Pulmonary artery endothelial cell (primary cell): ENCODE measurements at places on chromosomes 6 and 20.

DNA sequence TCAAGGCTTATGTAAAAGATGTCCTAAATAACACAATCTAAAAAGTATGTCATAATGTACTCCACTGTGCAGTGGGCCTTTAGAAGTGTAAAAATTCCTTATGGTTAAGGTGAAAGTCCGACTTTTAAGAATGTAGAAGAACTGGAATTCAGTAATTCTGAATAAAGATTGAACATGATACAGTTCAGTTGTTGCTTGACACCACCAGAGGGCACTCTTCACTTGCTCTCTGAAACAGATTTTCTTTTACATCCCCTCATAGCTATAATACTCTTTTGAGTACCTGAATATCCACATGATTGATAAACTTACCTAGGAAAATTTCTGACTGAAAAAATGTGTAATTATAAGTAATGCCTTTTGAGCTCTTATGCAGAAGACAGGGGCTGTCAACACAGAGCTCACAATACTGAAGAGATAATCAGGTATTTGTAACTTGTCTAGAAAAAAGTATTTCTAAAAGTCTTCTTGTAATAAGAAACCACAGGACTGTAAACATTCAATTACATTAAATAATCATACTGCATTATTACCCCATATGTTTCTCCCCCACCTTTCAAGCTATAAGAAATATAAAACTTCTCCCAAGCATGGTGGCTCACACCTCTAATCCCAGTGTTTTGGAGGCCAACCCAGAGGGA, 92.1 kb downstream of the POPDC3 start:
- peak; percentile 20 for DNase-seq

- no peak for DNase-seq
Observed at GRCh38 chr6:32980488-32981038, 12.2 kb downstream of the BRD2 start.

GRCh38 chr6:119256978-119257462, 92.5 kb downstream of the MAN1A1 start:
- no peak for DNase-seq

DNA sequence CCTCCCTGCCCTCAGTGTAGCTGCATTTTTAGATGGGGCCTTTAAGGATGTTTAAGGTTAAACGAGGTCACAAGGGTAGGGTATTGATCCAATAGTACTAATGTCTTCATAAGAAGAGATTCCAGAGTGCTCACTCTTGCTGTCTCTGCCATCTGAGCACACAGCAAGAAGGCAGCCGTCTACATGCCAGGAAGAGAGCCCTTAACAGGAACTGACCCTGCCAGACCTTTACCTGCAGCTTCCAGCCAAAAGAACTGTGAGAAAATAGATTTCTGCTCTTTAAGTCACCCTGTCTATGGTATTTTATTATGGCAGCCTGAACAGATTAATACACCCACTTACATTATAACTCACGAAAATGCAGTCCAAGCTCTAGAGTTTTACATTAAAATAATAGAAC, 685.3 kb upstream of the MARCKS start:
- no peak for DNase-seq

GRCh38 chr20:50477239-50477872, 32.8 kb upstream of the PTPN1 start:
- no peak for DNase-seq

GRCh38 chr6:46491628-46492547, 639 bp upstream of the RCAN2 start:
- DNase-seq: no peak

GRCh38 chr6:35973670-35974222, 50.7 kb downstream of the SLC26A8 start:
- DNase-seq: no peak

- DNase-seq: no peak
Observed at GRCh38 chr6:37260444-37260843, 2.5 kb upstream of the TMEM217 start.

GRCh38 chr6:44524476-44525227, 137.1 kb downstream of the CDC5L start:
- DNase-seq: no peak

GRCh38 chr20:5539691-5540090, 210.5 kb upstream of the SHLD1 start:
- DNase-seq: no peak

- DNase-seq: no peak
Observed at GRCh38 chr20:18754030-18754652, 59.4 kb upstream of the SCP2D1 start.

DNA sequence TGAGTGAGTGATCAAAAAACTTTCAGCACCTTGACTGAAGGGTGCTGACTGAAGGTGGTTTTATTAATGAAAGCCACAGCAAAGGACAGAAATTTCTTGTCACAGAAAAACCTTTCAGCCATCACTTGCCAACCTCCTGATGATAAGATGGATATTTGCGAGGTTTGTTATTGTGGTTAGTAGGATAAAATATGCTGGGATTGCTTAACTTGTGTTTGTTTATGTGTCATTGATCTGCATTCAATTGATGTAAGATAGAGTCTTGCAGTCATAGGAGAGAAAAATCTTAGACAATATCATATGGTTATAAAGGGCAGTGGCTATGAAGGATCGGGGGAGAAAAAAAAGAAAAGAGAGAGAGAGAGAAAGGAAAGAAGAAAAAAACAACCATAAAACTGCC, 1.2 kb downstream of the TSBP1 start:
- no peak for DNase-seq

- no peak for DNase-seq
Observed at GRCh38 chr6:138289739-138290138, 71.4 kb upstream of the PBOV1 start.

GRCh38 chr20:64139199-64140060, 24.8 kb upstream of the MYT1 start:
- no peak for DNase-seq

GRCh38 chr6:120005292-120005976, 655.9 kb upstream of the MAN1A1 start:
- no peak for DNase-seq
